ENCODE measurements at places on chromosomes 6 and 20.

GRCh38 chr6:17589406-17590096 lies 10.6 kb upstream of the FAM8A1 start:
- no peak for DNase-seq

- no peak for DNase-seq
These were observed 2.7 kb downstream of the RIMS4 start for GRCh38 chr20:44807684-44808056.

GRCh38 chr6:1705183-1705582 lies 95.5 kb downstream of the FOXC1 start:
- no peak for DNase-seq

DNA sequence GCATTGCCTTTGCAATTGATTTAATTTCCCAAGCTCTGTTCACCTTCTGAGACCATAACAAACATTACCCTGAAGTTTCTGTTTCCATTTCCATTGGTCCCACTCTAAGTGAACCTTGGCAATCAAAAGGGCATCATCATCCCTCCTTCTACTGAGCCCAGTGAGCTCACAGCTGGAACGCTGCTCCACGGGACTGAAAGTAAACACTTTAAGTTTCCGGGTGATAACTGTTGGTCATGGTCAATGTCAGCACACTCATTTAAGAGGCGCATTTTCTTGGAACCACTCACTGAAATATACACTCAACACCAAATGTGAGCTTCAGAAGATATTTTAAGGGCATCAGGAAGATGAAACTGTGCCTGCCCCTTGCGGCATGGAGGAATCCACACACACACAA lies 37.1 kb upstream of the RPS6KA2 start:
- no peak for DNase-seq

GRCh38 chr6:147933224-147933623 lies 409.4 kb upstream of the SASH1 start:
- no peak for DNase-seq

- DNase-seq, result no peak
These were observed 167.9 kb downstream of the PREX1 start for GRCh38 chr20:48659858-48660257.

DNA sequence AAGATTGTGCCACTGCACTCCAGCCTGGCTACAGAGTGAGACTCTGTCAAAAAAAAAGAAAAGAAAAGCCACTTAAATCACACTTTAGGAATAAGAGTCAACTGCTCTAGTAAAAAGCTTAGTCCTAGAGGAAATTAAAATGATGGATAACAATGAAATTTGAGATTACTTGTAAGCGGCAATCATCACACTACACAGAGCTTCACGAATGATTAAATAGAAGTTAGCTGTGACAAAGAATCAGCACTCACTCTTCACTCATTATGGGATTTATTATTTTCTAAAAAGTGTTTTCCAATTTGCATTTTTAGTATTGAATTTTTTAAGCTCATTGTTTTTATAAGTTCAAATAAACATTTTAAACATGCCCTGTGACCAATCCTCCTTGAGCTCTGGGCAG lies 718.0 kb downstream of the UTRN start:
- DNase-seq, result no peak

DNA sequence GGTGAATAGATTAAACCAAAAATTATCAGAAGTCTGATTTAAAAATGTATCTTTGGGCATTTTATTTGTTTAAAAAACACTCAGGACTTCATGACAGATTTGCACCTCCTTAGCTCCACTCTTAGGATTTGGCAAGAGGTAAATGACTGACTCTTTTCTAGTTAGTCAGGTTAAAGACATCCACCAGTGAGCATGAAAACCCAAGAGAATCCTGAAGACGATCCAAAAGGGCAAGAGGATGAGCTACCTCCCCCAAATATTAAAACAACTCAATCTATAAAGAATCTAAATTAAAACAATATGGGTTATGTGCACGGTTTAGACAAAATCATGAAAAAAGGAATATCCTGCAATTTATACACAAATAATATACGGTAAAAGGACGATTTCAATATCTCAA lies 89.4 kb upstream of the OPRM1 start:
- DNase-seq, result no peak

DNA sequence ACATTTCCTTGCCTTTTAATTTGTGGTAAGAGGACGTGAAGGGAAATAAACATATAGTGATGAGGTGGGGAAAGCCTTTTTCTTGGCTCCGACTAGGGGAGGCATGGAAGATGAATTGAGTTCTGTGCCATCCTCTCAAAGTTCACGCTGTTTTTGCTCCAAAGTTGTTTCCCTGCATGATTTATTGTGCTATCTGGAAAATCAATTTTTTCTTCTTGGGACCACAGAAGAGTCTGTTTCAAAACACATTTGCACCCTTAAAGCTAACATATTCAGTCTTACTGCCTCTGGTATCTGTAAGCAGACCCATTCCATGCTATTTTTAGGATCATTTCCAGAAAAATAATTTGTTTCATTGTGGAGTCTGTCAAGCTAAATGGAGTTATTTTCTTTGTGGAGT lies 57.6 kb upstream of the KCNG1 start:
- no peak for DNase-seq

DNA sequence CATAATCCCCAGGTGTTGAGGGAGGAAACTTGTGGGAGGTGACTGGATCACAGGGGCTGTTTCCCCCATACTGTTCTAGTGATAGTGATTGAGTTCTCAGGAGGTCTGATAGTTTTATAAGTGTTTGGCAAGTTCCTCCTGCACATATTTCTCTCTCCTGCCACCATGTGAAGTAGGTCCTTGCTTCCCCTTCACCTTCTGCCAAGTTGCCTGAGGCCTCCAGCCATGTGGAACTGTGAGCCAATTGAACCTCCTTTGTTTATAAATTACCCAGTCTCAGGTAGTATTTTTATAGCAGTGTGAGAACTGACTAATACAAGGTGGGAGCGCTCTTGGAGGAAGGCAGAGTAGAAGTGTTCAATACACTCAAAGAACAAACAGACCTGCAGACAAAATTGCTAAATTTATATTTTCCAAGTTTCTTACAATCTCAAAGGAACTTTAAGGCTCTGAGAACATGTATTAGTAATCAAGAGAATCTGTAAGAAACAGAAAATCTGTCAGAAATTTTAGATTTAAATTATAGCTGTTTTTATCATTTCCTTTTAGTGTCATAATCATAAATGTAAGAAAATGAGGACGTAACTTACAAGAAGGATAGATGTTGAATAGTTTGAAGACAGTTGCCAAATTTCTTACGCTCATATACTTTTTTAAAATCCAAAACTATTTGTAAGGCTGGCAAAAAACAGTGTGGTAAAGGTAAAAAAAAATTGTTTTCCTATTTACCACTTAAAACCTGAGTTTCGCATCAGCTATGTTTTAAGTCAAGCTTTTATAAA lies 77.7 kb downstream of the ASCC3 start:
- no peak for DNase-seq

DNA sequence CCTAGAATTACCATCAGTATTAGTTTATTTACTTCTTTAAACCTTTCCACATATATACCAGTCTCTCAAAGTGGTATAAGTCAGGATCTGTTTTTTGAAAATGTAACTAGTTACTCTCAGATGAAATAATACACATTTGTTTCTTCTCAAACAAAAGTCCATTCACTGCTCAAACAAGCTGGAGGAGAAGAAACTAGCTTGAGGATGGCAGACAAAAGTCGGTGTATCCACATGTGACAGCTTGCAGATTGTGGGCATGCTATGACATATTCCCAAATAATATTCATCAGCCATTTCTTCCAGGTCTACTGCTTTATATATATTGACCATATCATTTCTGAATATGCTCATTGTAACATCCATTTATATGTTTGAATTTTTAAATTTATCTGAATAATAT lies 197.4 kb upstream of the KCNQ5 start:
- DNase-seq, result no peak

DNA sequence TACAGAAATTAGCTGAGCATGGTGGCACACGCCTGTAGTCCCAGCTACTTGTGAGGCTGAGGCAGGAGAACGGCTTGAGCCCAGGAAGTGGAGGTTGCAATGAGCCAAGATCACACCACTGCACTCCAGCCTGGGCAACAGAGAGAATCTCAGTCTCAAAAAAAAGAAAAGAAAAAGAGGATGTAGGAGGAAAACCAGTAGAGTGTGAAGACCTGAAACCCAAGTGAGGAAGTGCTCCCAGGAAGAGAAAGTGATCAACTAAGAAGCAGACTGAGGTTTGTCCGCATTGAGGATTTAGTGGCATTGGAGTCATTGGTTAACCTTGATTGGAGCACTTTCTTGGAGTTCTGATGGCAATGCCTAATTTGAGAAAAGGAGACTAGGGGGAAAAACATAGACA lies 20.6 kb upstream of the TASP1 start:
- peak; percentile 74 for DNase-seq

- DNase-seq, result no peak
These were observed 634 bp downstream of the HSF2 start for GRCh38 chr6:122400121-122400450.

GRCh38 chr6:130754786-130755367 lies 72.3 kb upstream of the SMLR1 start:
- DNase-seq, result no peak

GRCh38 chr6:17062871-17063440 lies 38.9 kb upstream of the STMND1 start:
- DNase-seq, result no peak

GRCh38 chr20:1819311-1820137 lies 75.7 kb upstream of the SIRPA start:
- DNase-seq, result no peak

DNA sequence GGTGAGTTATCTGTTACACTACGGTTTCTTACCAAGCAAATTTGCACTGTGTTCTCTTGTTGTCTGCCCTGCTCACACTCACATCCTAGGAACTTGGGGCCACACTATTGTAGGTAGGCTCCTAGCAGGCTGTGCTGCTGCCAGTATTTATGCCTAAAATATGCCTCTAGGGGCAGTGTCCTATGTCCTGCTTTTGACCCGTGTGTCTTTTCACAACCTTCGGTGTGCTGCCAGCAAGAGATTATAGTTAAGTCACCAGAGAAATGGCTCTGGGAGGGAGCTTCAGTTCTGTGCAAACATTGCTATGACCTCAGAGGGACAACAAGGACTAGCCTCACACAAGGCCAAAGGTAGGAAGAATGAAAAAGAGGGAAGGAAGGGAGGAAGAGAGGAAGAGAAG lies 8.9 kb upstream of the TAAR5 start:
- no peak for DNase-seq

GRCh38 chr6:108417027-108417426 lies 122.2 kb downstream of the AFG1L start:
- no peak for DNase-seq

DNA sequence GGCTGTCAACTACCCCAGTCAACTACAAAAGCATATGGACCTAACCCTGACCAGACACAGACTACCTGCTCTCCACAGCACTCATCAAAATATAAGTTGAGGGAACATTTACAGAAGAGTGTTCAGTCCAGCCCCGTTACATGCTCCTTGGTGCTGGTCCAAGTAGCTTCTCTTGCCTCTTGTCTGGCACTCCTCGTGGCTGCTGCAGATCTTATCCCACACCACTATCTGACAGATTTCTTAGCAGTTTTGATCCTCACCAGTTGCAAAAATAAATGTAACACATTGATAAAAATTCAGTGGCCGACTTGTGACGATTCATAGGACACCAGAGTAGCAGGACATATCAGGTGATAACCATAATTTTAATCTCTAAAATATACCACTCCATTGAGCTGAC lies 30.6 kb downstream of the FASTKD5 start:
- no peak for DNase-seq

DNA sequence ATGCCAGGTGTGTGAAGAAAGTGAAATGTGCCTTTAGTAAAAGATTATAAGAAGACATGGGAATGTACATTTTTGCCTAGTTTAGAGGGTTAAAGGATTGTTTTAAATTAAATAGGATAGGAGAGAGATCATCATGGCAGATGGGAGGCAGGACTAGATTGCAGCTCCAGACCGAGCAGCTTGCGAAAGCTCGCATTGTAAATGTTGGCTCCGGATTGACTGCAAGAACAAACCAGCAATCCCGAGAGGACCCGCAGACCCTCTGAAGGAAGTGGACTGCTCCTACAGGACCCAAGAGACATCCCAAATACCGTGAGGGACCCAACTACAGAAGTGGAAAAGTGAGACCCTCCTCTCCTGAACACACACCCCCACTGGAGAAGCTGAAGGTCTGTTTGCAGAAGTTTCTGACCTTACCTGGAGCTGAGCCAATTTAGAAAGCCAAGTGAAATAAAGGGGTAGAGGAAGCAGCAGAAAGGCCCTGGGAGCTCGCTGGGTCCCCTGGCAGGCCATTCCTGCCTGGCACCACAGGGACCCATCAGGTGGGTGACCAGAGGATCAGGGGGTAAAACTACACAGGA lies 30.0 kb upstream of the TPD52L1 start:
- DNase-seq, result no peak

GRCh38 chr20:10637031-10637559 lies 36.7 kb downstream of the JAG1 start:
- DNase-seq, result no peak

GRCh38 chr6:156886409-156886808 lies 109.2 kb downstream of the ARID1B start:
- DNase-seq, result no peak

GRCh38 chr6:166769648-166770047 lies 142.6 kb upstream of the RPS6KA2 start:
- no peak for DNase-seq

DNA sequence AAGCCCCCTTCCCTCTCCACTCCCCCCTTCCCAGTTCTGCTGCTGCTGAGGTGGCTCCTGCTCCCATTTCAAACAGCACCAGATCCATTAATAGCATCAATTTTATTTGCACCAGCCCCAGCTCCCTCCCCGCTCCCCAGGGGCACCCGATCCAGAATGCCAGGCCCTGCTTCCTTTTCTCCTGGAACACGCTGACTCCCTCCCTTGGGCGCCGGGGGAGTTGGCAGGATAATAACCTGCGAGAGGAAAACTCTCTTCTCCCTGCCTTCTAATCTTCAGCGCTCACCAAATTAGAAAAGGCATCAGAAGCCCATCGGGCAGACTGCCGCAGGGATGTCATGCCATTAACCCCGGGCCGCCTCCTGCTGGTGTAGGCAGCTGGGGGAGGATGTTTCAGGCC lies 77.8 kb downstream of the NCR2 start:
- DNase-seq, result no peak

DNA sequence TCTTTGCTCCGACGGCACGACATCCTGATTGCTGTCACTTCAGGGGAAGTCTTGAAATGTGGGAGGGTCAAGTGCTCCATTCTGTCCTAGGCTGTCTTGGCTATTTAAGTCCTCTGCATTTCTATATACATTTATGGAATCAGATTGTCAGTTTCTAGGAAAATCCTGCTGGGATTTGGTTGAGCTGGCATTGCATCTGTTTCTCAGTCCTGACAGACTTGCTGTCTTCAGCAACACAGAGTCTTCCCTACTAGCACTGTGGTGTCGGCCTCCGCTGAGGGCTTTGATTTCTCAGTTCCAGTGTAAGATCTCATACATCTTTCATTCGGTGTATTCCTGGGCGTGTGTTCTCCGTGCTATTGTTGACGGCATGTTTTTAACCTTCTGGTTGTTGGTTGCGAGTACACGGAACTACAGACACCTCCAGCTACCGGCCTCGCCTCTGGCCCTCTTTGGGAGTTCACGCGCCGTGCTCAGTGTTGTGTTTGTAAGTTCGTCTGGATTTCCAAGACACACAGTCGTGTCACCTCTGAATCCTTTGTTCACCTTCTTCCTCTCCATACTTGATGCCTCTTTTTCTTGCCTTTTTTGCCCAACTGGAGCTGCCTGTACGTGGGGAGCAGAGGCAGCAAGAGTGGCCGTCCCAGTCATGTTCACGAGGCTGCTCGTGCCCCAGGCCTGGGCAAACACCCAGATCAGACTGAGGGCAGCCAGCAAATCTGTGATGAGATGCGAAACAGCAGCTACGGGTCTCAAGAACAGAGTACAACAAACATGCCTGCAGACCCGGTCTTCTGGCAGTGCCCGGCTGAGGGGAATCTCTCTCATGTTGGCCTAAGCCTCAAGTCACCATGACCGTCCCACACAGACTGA lies 92.8 kb downstream of the TAF4 start:
- DNase-seq, result no peak
